ENCODE measurements at places on chromosomes 1 and 21. TPM values are rescaled to one million over a fixed set of nuclear protein-coding genes. Genes with fewer than 3 reads are reported as not detected.

The SPRR2G gene
- not detected for total RNA-seq

The ST6GALNAC5 gene
- total RNA-seq = 60.7 TPM

The SELE gene
- total RNA-seq = under 0.01 TPM

The RCAN1 gene
- total RNA-seq = 88.0 TPM

The YY1AP1 gene
- 527 TPM for total RNA-seq

The CFHR4 gene
- total RNA-seq = 0.41 TPM

The LRRC38 gene
- not detected for total RNA-seq

The CYP4A11 gene
- total RNA-seq = not detected

The PCP4L1 gene
- total RNA-seq = 6.9 TPM

The ZNF683 gene
- total RNA-seq = not detected

The RIIAD1 gene
- 9.8 TPM for total RNA-seq

The S100A12 gene
- total RNA-seq = 6.9 TPM

The AGT gene
- 4.1 TPM for total RNA-seq

The KRTAP13-2 gene
- total RNA-seq = not detected

The CTSE gene
- total RNA-seq = not detected

The IGSF9 gene
- total RNA-seq = 5.3 TPM

The FLG2 gene
- not detected for total RNA-seq

The SPRR2A gene
- not detected for total RNA-seq

The ADGRL2 gene
- total RNA-seq = 120 TPM

The RIMKLA gene
- total RNA-seq = 31.4 TPM

The PTPN22 gene
- total RNA-seq = 0.82 TPM

The CELA2B gene
- total RNA-seq = not detected

The OPTC gene
- total RNA-seq = not detected

The TNNI3K gene
- 17.1 TPM for total RNA-seq

The POTED gene
- total RNA-seq = not detected

The ATF6 gene
- 25.3 TPM for total RNA-seq

The C8B gene
- not detected for total RNA-seq

The TMEM234 gene
- 12.2 TPM for total RNA-seq

The TGFB2 gene
- total RNA-seq = 19.6 TPM

The C1orf116 gene
- not detected for total RNA-seq

Measured in frontal cortex (tissue), 4 donors.